Astrocyte (in vitro differentiated cells and primary cell): ENCODE measurements at places on chromosomes 4 and X.

GRCh38 chr4:40241941-40242340 lies 45.1 kb downstream of the RHOH start:
- H3K27me3 ChIP-seq, result no peaks in the 10 kb centered on the region
- peaks cover 2% of the 10 kb centered on the region for H3K4me1 ChIP-seq
- H3K27ac ChIP-seq, result no peak overlapping the region
- H3K4me3 ChIP-seq, result no peak overlapping the region

DNA sequence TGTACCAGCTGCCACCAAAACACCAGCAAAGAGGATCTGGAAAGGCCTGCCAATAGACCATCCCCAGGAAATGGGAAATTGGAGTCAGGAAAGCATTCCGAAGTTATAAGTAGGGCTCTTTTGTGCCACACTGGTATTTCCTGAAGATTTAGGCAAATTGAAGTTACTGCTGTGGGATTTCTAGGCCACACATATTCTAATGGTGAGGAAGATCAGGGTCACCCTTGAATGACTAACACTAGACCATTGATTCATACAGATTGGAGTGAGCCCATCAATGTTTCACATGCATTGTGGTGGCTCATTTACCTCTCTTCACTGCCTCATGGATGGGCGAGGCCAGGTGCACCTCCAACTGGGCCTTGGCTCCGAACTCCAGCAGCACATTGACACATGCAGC lies 22.6 kb downstream of the ASB11 start:
- H3K27ac ChIP-seq, result no peak overlapping the region
- H3K27me3 ChIP-seq, result no peaks in the 10 kb centered on the region
- H3K4me3 ChIP-seq, result no peak overlapping the region
- no peak for DNase-seq
- no peaks in the 10 kb centered on the region for H3K36me3 ChIP-seq

DNA sequence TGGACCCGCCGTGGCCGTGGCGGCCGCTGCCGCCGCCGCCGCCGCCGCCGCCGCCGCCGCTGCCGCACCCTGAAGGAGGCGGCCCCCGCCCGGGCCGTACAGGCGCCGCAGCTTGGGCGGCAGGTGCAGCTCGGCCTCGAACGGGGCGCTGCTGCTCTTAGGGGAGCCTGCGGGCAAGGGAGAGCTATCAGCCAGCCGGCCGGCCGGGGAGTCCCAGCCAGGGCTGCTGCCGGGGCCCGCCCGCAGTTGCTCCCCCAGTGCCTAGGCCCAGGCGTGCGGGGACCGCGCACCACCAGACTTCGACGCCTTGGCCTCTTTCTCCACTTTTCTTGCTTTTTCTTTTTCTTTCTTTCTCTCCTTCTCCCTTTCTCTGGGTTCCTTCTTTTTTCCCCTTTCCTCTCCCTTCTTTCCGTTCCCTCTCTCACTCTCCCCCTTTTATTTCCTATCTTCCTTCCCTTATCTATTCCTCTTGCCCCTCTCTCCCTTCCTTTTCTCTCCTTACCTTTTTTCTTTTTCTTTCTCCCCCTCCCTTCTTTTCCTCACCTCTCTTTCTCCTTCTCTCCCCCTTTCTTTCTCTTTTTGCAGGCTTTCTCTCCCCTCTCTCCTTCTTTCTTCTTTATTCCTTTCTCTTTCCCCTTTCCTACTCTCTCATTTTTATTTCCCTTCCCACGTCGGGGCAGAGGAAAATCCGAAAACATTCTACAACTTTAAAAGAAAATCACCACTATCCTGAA lies 2.0 kb downstream of the ARX start:
- no peak overlapping the region for H3K4me3 ChIP-seq
- H3K27me3 ChIP-seq, result peaks cover 69% of the 10 kb centered on the region
- H3K36me3 ChIP-seq, result no peaks in the 10 kb centered on the region
- H3K27ac ChIP-seq, result no peak overlapping the region
- H3K4me1 ChIP-seq, result no peaks in the 10 kb centered on the region

- H3K4me3 ChIP-seq, result peak overlapping the region; percentile 68
- peaks cover 24% of the 10 kb centered on the region for H3K27me3 ChIP-seq
- H3K4me1 ChIP-seq, result peaks cover 11% of the 10 kb centered on the region
- no peaks in the 10 kb centered on the region for H3K36me3 ChIP-seq
- DNase-seq, result no peak
Measured at GRCh38 chr4:80202741-80203553, 5.6 kb downstream of the PRDM8 start.

DNA sequence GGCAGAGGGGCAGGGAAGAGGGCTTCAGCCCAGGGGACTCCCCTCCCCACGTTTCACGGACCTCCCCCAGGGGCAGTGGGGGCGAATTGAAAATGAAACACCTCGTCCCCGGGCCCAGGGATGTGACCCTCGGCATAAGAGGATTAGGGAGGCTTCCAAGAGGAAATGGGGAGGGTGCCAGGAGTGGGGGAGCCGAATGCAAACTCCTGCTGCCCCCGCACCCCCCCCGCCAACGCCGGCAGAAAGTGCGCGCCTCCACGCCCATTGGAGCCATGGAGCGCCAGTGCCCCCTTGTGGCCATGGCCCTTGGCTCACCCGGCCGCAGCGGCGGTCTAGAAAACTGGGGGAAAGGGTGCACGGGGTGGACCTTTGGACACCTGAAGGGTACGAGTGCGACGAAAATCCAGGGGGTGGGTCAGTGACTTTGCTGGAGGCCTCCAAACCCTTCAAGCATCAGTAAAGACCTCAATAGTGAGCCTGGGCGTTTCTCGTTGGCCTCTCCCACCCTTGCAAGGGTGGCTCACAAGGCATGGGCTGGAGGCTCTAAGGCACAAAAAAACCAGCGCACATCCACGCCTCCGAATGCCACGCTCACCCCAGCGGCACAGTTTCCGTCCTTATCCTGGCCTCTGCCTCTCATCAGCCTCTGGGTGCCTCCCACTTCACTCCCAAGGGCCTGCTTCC lies 120.8 kb upstream of the PJA1 start:
- H3K27me3 ChIP-seq, result no peaks in the 10 kb centered on the region
- no peaks in the 10 kb centered on the region for H3K4me1 ChIP-seq
- no peak overlapping the region for H3K4me3 ChIP-seq

GRCh38 chrX:9337046-9337445 lies 127.8 kb upstream of the TBL1X start:
- peak; percentile 59 for DNase-seq
- no peak overlapping the region for H3K4me3 ChIP-seq
- H3K36me3 ChIP-seq, result no peaks in the 10 kb centered on the region
- H3K4me1 ChIP-seq, result peaks cover 11% of the 10 kb centered on the region
- no peak overlapping the region for H3K27ac ChIP-seq

DNA sequence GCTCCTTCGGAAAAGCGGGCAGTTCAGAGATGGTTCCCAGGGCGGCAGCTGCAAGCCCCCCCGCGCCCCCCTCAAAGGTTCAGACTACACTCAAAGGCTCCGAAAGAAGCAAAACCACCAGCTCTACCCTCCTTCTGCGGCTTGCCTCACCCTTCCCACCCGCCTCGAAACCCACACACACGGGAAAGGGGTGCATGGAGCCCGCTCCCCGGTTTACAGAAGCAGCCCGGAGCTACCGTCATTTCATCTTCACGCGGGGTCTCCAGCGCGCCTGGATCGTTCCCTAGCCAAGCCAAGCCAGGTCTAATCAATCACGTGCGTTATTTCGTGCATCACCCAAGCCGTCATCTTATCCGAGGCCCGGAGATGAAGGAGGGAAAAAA lies 1.2 kb downstream of the NLGN4X start:
- peak overlapping the region; percentile 52 for H3K4me3 ChIP-seq
- no peak overlapping the region for H3K27ac ChIP-seq
- H3K27me3 ChIP-seq, result peaks cover 3% of the 10 kb centered on the region
- no peaks in the 10 kb centered on the region for H3K36me3 ChIP-seq

DNA sequence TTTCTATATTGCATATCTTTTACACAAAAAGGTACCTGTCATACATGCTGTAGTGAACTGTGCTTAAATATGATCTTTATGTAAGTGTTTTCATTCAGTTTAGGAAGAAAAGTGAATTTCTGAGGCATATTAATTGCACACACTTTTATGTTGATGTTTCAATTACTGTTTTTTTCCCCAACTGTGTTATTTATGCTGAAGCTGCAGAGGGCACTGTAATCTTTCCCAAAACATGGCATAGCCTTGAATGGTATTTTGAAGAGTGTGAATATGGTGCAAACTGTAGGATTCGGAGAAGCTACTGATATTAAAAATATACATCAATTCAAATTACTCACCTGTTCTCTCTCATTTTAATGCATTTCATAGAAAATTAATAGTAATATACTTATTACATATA lies 6.0 kb upstream of the CENPE start:
- H3K4me1 ChIP-seq, result no peaks in the 10 kb centered on the region
- no peak for DNase-seq
- H3K27me3 ChIP-seq, result no peaks in the 10 kb centered on the region
- no peaks in the 10 kb centered on the region for H3K36me3 ChIP-seq

DNA sequence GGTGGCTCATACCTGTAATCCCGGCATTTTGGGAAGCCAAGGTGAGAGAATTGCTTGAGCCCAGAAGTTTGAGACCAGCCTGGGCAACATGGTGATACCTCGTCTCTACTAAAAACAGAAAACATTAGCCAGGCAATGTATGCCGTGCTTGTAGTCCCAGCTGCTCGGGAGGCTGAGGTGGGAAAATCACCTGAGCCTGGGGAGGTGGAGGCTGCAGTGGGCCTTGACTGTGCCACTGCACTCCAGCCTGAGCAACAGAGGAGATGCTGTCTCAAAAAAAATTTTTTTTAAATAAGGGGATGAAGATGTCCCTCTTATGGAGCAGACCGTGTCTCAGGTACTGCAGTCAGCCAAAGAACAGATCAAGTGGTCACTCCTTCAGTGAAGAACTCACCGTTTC lies 13.5 kb downstream of the CTAG1B start:
- DNase-seq, result no peak
- H3K4me3 ChIP-seq, result no peak overlapping the region
- no peaks in the 10 kb centered on the region for H3K36me3 ChIP-seq

DNA sequence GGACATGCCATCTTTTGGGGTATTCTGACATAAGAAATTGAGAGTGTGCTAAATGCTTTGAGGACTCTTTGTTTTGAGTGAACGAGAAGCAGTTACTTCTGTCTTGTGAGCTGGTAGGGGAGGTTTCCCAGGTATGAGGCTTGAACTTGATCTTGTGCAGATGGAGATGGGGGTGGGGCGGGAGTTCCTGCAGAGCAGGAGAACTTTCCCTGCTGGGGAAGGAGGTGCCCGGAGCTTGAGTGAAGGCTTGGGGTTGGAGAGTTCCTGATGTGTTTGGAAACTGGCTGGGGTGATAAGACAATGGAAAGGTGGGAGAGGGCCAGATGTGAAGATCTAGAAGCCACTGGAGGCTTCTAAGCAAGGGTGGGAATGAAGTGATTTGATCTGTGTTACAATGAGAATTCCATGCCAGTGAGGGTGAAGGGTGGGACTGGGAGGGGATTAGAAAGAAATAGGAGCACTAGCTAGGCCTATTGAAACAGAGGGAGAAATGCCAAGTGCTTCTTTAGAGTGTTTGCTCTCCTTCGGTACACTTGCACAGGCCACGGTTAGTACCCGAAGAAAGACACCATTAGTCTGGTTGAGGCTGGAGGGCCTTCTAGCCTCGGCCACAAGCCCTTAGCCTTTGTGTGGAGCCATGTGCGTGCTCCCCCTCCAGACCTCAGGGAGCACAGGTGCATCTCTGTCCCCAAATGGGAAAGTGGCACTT lies 103.5 kb upstream of the STOX2 start:
- H3K4me3 ChIP-seq, result no peak overlapping the region
- DNase-seq, result no peak
- H3K36me3 ChIP-seq, result no peaks in the 10 kb centered on the region
- H3K27me3 ChIP-seq, result peaks cover 31% of the 10 kb centered on the region
- H3K27ac ChIP-seq, result no peak overlapping the region
- H3K4me1 ChIP-seq, result peaks cover 5% of the 10 kb centered on the region

DNA sequence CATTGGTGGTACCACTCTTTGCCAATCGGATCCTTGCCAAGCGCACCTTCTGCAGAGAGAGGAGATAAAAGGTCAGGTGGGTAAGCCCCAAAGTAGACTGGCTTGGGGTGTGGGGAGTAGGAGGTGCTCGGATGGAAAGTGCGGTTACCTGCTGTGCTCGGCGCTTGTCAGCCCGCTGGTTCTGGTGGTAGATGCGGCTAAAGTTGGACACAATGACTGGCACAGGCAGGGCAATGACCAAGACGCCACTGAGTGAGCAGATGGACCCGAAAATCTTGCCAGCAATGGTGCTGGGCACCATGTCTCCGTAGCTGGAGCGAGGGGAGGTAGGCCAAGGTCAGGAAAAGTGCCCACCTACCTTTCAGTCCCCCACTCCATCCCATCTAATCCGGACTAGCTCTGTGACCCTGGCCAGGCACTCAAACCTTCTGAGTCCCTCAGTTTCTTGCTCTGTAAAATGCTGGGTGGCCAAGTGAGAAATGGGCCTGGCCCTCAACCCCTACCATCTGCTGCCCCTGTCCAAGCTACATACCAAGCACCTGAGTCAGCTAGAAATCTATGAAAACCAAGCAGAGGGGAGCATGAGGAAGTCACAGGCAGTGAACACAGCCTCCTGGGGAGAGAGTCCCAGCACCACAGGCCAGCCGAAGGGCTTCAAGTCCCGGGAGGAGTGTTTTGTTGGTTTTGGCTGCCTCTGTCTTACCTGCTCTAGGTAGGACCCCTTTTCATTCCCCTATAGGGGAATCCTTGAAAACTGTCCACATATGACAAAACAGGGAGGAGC lies 4.7 kb downstream of the KCND1 start:
- H3K36me3 ChIP-seq, result no peaks in the 10 kb centered on the region
- peak; percentile 37 for DNase-seq
- no peaks in the 10 kb centered on the region for H3K27me3 ChIP-seq
- no peak overlapping the region for H3K27ac ChIP-seq
- peaks cover 13% of the 10 kb centered on the region for H3K4me1 ChIP-seq

DNA sequence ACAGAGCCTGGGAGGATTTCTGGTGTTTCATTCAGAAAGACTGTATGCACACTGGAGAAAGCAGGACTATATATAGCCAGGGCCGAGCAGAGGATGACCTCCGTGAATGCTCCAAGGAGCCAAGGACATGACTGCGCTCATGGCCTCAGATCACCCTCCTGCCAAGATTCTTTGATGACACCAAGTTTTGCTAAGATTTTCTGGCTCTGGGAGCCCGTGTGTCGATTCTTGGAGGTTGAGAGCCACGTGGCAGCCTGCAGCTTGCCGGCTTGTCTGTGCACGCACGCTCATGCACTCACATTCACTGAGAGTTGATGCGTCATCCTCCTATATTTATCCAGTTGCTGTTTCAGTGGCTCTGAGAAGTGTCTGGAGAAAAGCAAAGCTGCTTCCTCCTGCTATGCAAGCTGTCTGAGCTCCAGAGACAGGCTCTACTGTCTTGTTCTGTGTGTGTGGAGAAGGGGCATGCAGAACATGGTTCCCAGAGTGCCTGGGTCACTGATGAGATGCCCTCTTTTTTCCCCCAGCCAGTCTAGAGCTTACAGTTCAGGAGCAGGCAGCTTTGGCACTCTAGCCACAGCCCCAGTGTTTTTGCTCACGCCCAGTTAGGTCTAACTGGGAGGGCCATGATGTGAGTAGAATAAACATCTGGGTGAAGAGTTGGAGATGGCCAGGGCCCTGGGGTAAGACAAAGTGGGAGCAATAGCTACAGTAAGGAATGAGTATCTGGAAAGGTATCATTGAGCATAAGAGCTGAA lies 64.9 kb upstream of the SCOC start:
- peaks cover 18% of the 10 kb centered on the region for H3K4me1 ChIP-seq
- H3K4me3 ChIP-seq, result no peak overlapping the region
- peak; percentile 95 for DNase-seq
- no peaks in the 10 kb centered on the region for H3K27me3 ChIP-seq
- H3K36me3 ChIP-seq, result no peaks in the 10 kb centered on the region

GRCh38 chrX:140274811-140275525 lies 229.9 kb downstream of the SOX3 start:
- H3K27me3 ChIP-seq, result no peaks in the 10 kb centered on the region
- H3K27ac ChIP-seq, result peak overlapping the region; percentile 18
- H3K4me3 ChIP-seq, result peak overlapping the region; percentile 23
- no peaks in the 10 kb centered on the region for H3K36me3 ChIP-seq
- H3K4me1 ChIP-seq, result peaks cover 5% of the 10 kb centered on the region
